ENCODE measurements at places on chromosomes 6 and 20. TPM values are rescaled to one million over a fixed set of nuclear protein-coding genes. Genes with fewer than 3 reads are reported as not detected.

The FAM83B gene
- total RNA-seq, result 6.4 TPM

The WFDC12 gene
- total RNA-seq, result not detected

The ATAT1 gene
- 15.9 TPM for total RNA-seq

The HRH3 gene
- 4.5 TPM for total RNA-seq
